Ammon's horn (tissue), 1 donor: ENCODE measurements at places on chromosomes 6 and 20.

- no peak for DNase-seq
Measured at GRCh38 chr20:6388671-6389197, 265.9 kb upstream of the FERMT1 start.

DNA sequence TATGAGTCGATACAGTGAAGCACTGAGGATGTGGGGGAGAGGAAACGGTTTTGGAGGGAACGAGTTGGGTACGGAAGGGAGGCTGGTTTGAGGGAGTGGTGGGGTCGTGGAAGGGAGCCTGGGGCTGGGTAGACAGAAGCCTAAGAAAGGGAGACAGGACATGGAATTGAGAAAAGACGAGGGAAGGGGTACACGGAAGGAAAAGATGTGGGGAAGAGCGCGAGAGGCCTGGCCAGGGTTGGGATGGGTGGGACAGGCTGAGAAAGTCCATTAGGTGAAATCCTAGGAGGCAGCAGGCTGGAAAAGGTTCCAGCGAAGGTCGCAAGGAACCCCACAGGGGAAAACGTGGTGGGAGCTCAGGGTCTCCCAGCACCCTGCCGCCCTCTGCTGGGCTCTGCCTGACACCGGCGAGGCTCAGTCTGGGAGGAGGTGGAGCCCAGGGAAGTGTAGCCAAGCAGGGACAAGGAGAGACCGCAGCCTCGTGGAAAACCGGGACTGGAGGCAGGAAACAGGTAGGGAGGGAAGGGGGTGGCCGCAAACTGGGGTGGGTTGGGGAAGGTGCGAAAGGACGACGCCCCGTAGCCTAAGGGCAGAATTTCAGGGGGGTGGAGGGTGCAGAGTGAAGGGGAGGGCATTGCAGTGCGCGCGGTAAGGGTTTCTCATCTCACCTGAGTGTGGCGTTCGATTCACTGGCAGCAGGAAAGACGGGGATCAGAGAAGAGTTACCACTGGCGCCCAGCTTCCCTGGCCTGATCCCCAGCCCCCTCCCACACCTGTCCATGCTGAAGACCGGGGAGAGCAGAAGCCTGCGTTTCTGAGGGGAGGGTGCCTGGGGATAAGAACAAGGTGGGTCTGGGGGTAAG is 4.3 kb downstream of the GABBR1 start:
- peak; percentile 85 for DNase-seq

DNA sequence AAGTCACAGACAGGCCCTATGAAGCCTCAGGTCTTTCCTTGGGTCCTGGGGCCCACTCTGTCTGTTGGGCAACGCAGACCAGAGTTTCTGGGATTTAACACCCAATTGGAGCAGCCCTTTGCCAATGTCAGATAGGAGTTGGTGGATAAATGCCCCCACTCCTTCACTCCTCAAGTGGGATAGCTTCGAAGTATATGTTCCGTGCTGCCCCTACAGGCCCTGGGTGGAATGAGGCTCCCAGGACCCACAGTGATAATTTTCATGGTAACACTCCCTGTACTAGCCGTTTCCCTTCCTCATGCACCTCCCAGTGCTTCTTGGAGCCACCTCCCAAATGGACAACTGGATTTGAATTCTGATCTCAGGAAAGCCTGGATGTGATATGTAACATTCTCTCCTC is 145.4 kb downstream of the FOXA2 start:
- no peak for DNase-seq

GRCh38 chr6:146267946-146268345 is 239.1 kb downstream of the GRM1 start:
- DNase-seq, result no peak

- DNase-seq, result no peak
Measured at GRCh38 chr6:42988486-42989020, 4.2 kb downstream of the PPP2R5D start.

DNA sequence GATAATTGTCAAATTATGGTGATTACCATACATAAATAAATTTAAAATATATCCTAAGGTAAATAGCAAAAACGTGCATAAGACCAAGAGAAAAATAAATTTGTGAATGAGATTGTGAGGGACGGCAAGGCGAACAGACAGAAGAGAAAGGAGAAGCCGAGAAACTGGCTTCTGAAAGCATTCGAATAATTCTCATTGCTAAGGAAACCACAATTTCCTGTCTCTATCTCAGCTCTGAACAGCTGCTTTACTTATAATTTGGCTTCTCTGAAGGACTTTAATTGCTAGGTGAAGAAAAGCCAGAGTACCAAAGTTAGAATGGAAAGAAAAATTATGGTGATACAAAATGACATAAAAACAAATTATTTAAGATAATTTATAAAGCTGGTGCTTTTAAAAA is 79.0 kb upstream of the RGS17 start:
- no peak for DNase-seq

GRCh38 chr6:140370976-140371870 is 996.8 kb upstream of the CITED2 start:
- no peak for DNase-seq

DNA sequence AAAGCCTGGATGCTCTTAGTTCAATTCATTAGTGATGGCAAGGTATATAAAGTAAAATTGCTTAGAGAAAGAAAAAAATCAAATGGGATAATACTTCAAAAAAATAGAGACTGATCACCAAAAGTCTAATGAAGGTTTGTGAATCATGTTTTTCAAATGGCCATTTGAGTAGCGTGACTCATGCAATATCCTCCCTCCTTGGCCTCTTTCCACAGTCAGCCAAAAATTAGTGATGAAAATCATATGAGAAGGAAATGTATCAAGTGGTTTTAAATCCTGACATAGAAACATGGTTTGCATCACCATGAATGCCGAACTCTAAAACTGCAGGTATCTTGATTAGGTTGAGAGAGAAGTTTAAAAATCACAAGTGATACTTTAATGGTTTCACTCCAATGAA is 1.2 kb upstream of the COL19A1 start:
- DNase-seq, result no peak

DNA sequence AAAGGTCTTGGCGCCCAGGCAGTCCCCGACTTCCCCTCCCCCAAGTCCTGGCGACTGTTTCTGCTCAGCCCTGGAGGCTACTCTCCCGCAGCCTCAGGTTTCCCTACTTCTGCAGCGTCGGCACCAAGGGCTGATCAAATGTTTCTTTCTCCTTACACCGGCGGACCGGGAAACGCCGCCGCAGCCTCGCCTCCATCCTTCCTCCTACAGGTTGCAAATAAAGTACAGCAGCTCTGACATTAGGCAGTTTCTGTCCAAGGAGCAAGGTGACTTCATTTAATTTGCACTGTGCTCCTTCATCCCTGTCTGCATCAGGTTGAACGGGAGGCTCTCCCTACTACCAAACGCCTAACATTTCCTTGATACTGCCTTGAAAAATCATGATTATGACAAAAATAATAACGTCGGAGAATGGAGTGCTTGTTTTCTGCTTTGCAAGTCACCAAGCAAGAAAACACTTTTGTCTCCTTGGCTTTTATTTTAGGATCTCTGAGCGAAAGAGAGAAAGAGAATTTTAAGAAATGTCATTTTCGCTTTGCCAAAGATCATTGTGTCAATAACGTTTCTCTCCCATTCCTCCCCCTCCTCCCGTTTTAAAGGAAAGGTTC is 1.0 kb downstream of the CLIC5 start:
- DNase-seq, result no peak

GRCh38 chr20:61123751-61124368 is 128.2 kb upstream of the CDH4 start:
- no peak for DNase-seq

DNA sequence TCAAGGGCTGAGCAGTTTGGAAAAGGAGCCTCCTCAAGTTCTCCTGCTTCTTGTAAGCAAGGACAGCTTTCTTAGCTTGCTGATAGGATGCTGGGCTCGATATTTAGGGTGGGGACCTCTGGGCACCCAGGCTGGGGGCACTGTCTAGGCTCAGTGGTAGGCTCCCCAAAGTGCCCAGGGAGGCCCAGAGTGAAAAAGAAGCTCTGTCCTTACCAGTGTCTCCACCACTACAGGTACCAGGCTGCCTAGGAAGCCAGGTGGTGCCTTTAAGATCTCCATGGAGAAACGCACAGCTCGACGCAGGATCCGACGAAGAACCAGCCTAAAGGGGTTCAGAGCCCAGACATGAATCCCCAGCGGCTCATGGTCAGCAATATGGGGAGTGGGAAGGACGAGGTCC is 6.4 kb downstream of the AARS2 start:
- no peak for DNase-seq

- peak; percentile 43 for DNase-seq
Measured at GRCh38 chr6:106918115-106918514, 56.4 kb downstream of the CD24 start.

- DNase-seq, result no peak
Measured at GRCh38 chr6:30857112-30857511, 27.2 kb upstream of the DDR1 start.
